ENCODE measurements at places on chromosomes 6 and 20.
A peak's percentile ranks its signal among the peaks of the same experiment; 100 is the strongest.

DNA sequence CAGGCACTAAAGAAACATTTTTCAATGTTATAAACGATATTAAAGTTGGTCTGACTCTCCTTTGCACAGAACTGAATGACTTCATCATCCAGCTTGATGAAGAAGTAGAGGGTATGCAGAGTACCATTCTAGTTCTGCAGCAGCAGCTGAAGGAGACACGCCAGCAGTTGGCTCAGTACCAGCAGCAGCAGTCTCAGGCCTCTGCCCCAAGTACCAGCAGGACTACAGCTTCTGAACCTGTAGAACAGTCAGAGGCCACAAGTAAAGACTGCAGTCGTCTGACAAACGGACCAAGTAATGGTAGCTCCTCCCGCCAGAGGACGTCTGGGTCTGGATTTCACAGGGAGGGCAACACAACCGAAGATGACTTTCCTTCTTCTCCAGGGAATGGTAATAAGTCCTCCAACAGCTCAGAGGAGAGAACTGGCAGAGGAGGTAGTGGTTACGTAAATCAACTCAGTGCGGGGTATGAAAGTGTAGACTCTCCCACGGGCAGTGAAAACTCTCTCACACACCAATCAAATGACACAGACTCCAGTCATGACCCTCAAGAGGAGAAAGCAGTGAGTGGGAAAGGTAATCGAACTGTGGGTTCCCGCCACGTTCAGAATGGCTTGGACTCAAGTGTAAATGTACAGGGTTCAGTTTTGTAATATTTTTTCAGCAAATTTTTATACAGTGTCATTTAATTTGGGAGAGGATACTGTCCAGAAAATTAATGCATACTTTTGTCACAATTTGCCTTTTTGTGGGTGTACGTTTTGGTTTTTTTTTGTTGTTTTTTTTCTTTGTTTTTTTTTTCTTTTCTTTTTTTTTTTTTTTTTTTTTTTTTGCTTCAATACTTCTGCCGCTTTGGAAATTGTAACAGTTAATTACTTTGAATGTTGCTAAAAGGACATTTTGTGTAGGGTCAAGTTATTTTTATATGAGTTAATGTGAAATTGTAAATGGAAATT, 6.6 kb upstream of the ACAT2 start:
- no peak for DNase-seq

GRCh38 chr6:116476002-116476678, 15.0 kb downstream of the CALHM6 start:
- no peak for DNase-seq

- DNase-seq, result no peak
Measured at GRCh38 chr20:11807054-11808048, 110.3 kb upstream of the BTBD3 start.

DNA sequence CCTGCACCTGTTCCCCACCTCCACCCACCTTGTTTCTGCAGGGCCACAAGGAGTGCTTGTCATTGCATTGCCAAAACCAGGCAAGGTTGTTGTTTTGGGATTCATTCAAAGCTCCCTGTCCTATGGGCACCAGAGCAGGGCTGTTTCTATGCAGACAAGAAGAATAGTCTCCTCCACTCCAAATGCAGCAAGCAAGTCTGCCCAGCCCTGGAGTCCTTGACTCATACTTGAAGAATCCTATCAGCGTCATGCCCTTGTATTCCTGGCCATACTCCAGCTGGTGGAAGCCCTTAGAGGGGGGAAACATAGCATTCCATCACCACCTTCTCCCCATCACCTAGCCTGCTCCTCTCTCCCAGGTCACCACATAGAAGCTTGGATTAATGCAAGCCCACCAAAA, 145.3 kb upstream of the ECI2 start:
- DNase-seq, result no peak

DNA sequence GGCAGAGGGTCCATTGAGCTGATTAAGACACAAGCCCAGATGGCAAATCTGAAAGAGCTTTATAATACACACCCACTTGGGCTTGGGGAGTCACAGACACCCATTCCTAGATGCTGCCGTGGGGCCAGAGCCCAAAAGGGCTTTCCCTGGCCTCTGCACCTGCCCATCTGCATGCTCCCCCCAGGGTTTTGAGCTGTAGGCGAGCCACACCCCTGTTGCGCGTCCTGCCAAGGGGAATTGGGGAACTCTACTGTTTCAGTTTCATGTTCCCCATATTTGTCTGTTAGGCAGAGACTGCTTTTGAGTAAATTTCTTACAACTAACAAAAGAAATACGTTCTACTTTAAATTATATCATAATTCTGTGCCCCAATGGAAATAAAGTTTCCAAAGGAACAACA, 52.9 kb upstream of the FNDC1 start:
- no peak for DNase-seq

GRCh38 chr6:111377558-111378120, 105.4 kb downstream of the REV3L start:
- no peak for DNase-seq

DNA sequence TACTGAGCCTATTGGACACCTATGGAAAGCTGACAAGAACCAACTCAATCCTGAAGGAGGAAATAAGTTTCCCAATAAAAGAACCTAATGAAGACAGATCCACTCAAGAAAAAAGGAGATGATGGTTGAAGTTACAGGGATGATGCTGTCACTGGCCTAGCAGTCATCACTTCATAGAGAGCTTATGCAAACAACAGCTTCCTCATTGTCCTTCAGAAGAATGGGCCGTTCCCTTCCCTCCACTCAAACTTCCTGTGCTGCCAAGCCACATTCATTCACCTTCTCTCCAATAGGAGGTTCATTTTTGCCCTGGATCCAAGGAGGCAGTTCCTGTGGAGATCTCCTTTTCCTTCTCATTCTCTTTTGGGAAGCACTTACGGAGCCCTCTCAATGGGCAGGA, 13.8 kb upstream of the PM20D2 start:
- DNase-seq, result no peak

DNA sequence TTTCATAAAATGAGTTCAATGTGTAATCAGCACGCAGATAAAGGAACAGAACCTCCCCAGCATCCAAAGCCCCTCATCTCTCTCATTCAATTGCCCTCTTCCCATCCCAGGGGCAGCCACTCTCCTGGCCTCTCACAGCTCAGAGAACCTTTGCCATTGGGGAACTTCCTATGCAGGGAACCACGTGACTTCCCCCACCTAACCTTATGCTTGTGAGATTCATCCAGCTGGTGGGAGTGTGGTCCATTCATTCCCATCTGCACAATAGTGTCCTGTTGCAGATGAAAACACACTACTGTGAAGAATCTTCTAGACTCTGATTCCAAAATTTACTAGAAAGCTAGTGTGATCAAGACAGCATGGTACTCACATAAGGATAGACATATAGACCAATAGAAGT, 299.3 kb downstream of the CDH4 start:
- no peak for DNase-seq

DNA sequence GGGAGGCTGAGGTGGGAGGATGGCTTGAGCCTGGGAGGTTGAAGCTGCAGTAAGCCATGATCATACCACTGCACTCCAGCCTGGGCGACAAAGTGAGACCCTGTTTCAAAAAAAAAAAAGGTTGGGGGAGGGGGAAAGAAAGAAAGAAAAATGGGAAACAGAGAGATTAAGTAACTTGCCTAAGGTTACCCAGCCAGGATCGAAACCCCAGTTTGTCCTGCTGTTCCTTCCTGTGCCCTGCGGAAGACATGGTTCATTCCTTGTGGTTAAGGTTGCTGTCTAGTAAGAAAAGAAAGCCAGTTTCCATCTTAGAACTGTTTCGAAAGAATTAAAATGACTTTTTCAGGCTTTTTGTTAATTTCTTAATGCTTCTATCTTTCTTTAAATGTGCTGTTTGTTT, 29.8 kb downstream of the C6orf89 start:
- no peak for DNase-seq

- DNase-seq, result no peak
Measured at GRCh38 chr6:121438869-121439268, 3.4 kb downstream of the GJA1 start.

DNA sequence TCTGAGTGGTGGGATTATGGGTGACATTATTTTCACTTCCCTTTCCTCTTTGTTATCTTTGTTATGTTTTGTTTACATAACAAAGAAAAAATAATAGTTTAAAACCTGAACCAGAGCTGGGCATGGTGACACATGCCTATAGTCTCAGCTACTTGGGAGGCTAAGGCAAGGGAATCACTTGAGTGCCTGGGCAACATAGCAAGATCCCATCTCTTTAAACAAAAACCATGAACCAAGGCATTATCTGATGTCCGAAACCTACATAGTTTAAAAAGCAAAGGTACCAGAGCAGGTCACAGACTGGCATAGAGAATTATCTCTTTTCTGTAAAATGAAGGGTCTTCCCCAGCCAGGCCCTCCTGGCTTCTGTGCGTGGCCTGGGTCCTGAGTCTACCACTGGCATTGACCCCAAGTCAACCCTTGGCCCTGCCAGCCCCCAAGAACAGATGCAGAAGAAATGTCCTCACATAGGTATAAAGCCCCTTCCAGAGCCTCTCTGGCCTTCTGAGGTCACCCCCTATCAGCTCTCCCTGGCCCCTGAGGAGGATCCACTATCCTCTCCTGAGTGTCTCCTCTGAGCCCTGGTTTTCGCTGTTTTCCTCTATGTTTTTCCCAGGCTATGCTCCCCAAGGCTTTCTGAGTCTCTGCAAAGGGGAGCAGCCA, 81.3 kb downstream of the TRERF1 start:
- DNase-seq, result no peak

- no peak for DNase-seq
Measured at GRCh38 chr6:169573883-169574282, 127.9 kb downstream of the WDR27 start.

DNA sequence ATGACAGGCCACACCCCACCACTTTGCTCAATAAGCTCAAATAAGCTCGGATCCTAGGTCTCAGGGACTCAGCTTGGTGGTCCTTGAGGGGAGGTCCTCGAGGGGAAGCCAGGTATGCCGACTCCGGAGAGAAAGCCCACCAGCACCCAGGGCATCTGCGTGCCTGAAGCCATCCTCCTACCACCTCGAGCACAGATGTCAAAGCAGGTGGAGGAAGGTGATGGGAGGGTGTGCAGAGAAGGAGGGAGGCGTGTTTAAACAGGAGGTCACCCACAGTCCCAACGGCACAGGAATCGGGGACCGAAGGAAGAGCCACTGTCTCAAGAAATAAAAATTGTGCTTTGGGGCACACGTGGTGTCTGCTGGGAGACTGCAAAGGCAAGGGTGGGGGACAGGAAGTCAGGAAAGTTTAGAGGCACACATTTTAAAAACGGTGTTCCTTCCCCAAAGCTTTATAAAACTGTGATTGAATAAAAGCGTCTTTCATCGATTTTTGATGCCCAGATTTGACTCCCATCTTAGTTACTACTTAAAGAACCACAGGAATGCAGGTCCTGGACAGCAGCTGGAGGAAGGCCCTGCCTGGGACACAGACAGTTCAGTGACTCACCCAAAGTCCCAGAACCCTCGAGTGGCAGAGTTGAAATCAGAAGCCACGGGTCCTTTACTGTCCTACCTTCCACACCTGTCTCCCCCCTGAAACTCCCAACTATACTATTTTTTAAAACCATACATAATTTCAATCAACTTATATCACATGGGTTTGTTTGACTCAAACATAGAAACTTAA, 221.0 kb upstream of the PDE10A start:
- DNase-seq, result no peak

DNA sequence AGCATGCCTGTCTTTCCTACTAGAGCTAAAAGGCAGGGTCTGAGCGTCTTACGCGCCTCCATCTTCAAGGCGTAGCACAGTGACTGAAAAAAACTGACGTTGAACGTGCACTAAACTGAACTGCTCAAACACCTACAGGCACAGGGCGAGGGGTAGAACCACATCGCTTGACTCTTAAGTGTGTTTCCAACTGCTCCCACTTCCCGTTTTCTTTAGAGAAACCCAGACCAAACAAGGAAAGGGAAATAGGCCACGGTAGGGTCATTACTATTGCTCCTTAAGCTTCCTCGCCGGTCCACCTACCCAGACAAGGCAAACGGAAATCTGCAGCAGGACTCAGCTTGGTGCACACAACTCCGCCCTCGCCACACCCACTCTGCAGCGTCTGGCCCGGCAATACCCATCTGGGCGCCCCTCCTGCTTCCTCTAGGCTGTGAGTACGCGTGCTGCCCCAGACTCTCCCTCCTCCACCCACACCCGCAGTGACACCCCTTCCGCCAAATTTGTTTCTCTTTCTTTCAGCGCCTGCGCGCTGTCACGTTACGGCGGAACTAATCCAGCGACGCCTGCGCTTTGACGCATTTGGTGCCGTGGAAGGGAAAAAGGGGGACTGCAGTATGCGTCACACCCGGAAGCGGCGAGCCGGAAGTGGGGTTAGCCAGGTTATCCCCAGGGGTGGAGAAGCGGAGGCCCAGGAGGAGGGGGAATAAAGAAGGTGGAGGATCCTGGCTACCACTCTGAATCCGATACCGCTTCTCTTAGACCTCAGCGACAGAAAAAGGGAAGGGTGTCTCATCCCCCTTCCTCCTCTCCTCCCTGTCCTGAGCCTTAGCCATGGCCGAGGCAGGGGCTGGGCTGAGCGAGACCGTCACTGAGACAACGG, at the start of gene PPP1R11:
Gene PPP1R11, plus strand, starts transcription at position 622 of the 883 bp plus-strand sequence. Its CDS starts 213 bp downstream, at position 835.
- DNase-seq, result peak; percentile 98

DNA sequence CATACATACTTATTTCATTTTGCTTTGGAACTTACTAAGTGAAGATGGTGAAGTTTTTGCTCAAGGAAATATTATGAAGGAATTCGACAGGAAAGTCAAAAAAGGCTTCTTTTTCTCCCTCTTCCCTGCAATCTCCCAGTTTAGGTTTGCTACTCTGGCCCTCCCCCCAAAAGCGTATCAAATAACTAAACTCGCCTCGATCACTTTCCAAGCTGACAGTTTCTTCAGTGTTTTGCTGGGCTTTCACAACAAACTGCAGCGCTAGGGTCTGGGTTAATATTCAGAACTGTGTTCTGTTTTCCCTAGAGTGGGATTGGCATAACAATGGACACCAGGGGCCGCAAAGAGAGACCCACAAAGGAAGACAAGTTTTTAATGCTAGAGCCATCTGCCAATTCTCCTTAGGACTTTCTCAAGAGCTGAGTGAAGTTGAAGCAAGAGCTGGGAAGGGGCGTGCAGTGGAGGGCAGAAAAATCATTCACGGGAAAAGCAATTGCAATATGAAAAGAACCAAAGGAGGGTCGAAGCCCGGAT, 57.8 kb downstream of the ATP9A start:
- DNase-seq, result no peak

- no peak for DNase-seq
Measured at GRCh38 chr6:157063176-157063905, 260.0 kb downstream of the TMEM242 start.

DNA sequence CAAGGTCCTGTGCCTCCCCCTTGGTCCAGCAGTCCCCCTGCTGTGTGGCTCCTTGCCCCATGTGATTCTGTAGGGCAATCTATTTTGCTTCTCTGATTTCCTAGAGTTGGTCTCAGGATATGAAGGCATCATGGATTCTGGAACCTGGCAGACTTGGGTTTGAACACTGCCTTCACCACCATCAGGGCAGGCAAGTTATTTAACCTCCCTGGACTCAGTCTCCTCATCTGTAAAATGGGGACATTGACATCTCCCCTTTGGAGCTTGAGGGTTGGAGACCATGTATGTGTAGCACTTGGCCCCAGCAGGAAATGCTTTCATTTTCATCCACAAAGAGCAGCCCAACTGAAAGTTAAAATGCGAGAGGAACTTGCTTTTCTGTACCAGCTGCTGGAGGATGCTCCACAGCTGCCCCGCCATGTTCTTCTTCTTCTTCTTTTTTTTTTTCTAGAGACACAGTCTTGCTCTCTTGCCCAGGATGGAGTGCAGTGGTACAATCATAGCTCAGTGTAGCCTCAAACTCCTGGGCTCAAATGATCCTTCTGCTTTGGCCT, 6.7 kb downstream of the TOX2 start:
- DNase-seq, result no peak
